ENCODE measurements at places on chromosomes 3 and 15. TPM values are rescaled to one million over a fixed set of nuclear protein-coding genes. Genes with fewer than 3 reads are reported as not detected.

DNA sequence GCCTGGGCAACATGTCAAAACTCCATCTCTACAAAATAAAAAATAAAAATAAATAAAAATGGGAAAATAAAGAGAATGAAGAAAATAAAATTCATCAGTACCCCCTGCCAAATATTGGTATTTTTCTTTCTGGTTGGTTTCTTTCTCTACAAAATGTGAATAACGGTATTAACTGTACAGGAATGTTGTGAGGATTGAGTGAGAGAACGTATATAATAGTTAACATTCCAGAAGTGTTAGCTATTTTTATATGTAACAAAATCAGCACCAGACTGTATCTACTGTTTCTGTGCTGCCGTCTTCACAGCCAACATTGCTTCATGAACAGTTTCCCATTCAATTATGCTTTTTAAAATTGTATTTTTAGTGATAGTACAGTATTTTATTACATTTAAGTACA lies 25.5 kb upstream of the RNU6-1 start:
- DNase-seq = no peak

- no peak for DNase-seq
Observed at GRCh38 chr3:87398168-87398801, 121.9 kb upstream of the POU1F1 start.

The GSK3B gene
- 23.2 TPM for total RNA-seq

DNA sequence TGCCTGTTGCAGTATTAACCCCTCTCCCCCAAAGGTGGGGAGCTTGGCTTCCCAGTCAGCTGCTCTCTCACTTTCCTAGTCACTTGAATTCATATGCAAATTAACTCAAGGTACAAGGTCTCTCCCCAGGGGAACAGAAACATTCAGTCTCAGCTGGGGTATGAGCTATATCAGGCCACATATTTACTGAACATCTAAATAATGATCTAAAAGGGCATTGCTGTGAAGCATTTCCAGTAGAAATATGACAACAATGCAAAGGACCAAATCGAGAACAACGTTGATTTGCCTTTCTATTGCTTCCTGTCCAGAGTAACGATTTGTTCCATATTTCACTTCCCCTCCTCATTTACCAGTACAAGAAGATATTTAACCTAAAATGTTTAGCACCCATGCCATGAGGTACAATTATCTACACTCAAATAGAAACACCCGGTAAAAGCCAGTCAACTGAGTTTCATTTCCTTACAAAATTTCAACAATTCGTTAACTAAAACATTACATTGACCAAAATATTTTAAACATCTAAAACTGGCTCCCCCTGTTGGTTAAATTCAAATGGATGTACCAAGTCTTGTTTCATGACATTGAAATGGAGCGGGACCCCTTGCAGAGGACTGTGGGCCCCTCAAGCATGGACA lies 36.5 kb upstream of the KLHL6 start:
- DNase-seq = no peak

The RLBP1 gene
- total RNA-seq = 0.27 TPM

DNA sequence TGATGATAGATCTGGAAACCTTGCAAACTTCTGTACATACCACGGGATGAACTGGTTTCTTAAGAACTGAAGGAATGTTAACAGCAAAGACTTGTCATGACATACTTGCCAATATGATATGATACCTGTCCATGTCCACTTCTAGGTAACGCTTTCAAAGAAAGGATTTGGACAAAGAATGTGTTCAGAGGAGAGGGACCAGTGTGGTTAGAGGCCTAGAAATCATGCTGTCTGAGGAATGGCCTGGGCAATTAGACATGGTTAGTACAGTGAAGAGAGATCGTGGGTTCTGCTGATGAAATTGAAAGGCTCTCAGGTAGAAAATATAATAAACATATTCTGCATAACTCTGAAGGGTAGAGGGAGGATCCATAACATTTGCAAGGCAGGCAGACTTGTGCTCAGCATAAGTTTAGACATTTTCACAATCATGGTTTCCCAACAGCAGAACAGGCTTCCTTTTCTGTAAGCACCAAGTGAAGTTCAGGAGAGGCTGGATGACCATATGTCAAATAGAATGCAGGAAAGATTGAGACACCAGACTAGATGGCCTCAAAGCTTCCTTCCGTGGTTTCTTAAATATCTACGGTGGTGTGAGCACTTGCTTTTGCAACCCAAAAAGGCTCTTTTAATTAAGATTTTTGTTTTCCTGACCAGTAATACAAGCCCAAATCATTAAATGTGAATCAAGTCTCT lies 39.9 kb downstream of the TGFBR2 start:
- no peak for DNase-seq

DNA sequence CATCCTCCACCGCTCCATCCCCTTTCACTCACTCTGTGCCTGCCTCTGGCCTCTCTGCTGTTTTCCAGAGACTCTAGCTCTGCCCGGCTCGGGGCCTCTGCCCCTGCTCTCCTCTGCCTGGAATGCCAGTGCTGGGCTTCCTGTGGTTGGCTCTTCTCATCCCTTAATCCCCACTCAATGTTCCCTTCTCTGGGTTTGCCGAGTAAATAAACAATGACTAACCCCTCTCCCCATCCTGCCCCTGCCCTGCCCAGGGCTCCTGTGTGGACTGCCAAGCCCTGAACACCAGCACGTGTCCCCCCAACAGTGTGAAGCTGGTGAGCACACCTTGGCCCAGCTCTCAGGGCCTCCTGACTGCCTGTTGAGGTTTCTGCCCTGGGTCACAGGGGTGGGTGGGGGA lies 12.2 kb downstream of the STAB1 start:
- DNase-seq = no peak

- peak; percentile 78 for DNase-seq
Observed at GRCh38 chr3:172074586-172074985, 35.2 kb downstream of the FNDC3B start.

GRCh38 chr3:98839846-98840245 lies 61.6 kb downstream of the DCBLD2 start:
- no peak for DNase-seq

The TGM5 gene
- 0.28 TPM for total RNA-seq
